ENCODE measurements at places on chromosomes 4 and X.

GRCh38 chr4:89109841-89110540 lies 1.3 kb upstream of the TIGD2 start:
- no peak for DNase-seq

DNA sequence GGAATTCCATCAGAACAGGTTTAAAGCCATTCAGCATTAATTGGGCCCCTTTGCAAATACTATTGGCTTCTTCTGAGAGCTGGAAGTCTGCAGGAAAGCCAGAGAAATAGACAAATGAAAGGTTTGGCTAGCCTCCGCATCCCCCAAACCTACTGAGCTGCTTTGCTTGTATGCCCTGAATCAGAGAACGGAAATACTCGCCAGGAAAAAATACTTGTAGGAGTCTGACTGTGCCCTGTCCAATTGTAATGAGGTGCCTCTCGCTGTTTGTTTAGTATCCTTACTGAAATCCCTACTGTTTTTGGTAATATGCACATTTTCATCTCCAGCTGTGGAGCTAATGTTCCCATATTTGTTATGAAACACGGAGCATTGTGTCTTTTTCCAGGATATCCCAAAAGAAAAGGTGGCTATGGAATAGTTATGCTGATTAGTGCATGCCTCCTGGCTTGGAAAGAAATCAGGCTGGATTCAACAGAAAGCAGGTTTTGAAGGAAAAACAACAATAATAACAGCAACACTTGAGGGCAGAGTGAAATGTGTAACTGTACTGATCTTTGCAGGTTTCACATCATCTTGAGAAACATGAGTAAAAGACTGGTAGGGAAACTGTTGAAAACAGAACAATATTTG lies 50.7 kb upstream of the NLGN4X start:
- no peak for DNase-seq

- DNase-seq, result no peak
Measured at GRCh38 chr4:37317104-37317643, 72.6 kb downstream of the NWD2 start.

DNA sequence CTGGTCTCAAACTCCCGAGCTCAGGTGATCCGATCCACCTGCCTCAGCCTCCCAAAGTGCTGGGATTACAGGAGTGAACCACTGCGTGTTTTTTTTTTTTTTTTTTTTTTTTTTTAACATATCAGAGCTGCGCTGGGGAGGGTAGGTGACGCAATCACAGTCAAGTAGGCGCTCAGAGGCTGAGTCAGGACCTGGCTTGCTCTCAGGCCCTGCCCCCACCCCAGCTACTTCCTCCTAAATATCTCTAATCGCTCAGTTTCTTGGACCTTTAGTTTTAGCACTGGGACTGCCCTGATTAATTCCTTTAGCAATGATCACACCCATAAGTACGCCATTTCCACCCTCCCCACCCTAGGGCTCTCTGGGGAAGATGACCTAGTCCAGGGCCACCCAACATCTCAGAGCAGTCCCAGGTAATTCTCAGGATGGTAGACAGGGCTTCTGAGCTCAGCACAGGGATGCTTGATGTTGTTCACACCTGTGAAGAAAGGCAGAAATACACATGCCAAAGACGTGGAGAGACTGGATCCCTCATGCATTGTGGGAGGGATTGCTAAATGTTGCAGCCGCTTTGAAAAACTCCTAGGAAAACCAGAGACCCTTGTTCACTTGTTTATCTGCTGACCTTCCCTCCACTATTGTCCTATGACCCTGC lies 50.2 kb downstream of the DDX3X start:
- peak; percentile 82 for DNase-seq

DNA sequence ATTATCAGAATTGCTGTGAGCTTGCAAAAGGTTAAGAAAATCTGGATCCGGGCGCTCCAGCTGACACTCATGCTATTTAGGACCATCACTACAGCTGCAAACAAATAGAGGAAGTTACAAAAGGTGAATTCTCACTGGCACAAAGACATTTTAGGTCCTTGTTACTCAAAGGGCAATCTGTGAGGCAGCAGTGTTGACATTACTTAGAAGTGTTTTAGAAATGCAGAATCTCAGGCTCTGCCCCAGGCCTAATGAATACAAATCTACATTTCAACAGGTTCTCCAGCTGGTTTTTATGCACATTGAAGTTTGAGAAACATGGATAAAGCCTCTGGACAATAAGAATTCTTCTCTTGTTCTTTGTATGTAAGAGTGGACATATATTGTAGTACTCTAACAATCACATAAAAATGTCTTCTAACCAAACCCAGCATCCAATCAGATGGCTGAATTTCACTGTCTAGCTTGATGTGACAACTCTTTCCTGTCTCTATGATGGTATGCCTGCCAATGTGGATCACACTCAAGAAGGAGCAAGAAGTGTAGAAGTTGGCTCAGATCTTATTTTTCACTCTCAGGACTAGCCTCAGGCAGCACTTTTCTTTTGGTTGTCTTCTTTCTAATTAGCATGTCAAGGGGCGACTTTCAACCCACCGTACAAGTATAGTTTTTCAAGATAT lies 18.8 kb downstream of the SLC7A11 start:
- DNase-seq, result no peak

DNA sequence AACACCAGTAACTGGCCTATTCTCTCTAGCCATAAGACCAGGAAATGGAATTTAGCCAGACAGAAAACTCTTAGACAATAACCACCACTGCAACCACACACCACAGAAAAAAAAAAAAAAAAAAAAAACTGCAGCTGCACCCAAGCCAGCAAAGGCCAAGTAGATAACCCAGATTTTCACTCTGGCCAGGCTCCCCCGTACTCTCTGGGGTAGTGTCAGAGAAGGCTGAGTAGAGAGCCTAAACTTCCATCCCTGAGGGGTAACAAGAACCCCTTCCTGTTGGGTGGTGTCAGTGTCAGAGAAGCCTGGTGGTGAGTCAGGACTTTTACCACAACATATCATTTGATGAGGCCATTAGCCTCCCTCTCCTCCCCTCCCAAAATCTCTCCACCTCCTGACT lies 5.6 kb upstream of the DLG3 start:
- DNase-seq, result no peak

- DNase-seq, result no peak
Measured at GRCh38 chrX:130728208-130728607, 174.8 kb downstream of the ENOX2 start.

DNA sequence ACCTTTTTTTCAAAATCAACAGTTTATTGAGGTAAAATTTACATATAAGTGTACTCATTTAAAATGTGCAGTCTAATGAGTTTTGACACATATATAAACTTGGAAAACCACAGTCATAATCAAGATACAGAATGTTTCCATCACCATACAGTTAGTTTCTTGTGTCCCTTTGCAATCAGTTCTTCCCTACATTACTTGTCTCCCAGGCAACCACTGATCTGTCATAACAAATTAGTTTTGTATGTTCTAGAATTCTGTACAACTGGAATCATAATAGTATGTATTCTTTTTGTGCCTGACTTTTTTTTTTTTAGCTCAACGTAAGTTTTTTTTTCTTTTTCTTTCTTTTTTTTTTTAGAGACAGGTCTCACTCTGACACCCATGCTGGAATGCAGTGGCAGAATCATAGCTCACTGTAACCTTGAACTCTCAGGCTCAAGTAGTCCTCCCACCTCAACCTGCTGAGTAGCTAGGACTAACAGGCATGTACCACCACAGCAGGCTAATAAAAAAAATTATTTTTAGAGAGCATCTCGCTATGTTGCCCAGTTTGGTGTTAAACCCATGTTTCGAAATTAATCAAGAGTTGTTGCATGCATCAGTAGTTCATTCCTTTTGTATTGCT lies 26.9 kb downstream of the ARFIP1 start:
- DNase-seq, result no peak

DNA sequence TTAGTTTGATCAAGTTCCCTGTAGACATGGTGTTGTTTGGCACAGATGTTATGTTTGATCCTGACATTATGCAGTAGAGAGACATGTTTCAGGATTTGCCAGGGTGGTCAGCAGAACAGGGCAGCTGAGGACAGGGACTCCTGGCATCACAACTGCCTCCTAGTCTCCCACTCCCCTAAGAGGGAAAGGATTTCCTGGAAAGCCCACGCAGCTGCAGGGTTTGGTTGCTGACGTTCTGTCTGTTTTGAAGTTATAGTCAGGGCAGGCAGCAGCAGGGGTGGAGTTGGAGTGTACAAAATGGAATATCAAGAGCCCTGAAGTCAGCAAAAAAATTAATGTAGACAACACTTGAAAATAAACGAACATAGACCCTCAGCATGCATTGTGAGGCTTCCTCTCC lies 125.4 kb downstream of the CPE start:
- no peak for DNase-seq

- DNase-seq, result no peak
Measured at GRCh38 chr4:86788826-86789225, 60.4 kb downstream of the SLC10A6 start.

- no peak for DNase-seq
Measured at GRCh38 chrX:149131774-149132173, 373.3 kb downstream of the IDS start.
